ENCODE measurements at places on chromosomes 12 and 14. TPM values are rescaled to one million over a fixed set of nuclear protein-coding genes. Genes with fewer than 3 reads are reported as not detected.

- no peak for DNase-seq
These were observed 12.2 kb downstream of the CCDC175 start for GRCh38 chr14:59564366-59564765.

DNA sequence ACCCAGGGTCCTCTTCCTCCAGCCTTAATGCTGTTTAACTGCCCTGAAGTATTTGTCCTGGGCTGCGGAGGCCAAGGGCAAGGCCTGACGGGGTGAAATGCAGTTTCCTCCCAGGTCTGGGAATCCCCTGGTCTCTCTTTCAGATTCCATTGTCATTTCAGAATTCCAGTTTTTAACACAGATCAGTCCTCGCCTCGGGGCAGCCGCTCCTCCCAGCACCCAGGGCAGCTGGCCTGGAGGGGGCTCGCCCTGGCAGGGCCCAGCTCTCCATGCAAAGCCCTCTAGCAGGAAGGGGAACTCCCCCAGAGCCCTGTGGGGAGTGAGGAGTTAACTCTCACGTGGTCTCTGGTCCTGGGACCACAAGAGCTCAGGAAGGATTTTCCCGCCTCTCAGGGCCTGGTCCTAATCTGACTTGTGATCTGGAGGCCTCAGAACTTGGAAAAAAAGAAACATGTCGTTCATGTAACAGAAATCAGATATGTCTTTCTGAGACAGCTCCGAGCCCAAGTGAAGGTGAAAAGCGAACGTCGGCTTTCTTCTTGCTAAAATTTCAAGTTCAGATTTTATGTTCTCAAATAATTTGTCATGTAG is 265.6 kb upstream of the SFSWAP start:
- no peak for DNase-seq

GRCh38 chr12:108120863-108121165 is 8.3 kb upstream of the WSCD2 start:
- no peak for DNase-seq

The SERPINA5 gene
- total RNA-seq, result 0.38 TPM

- no peak for DNase-seq
These were observed 67.0 kb upstream of the CSRP2 start for GRCh38 chr12:76945867-76946266.

The NRXN3 gene
- total RNA-seq, result not detected

All from activated T-cell treated with anti-CD3 and anti-CD28 coated beads, Interleukin-2, amount 50 U/mL, for 4 hours (primary cell).